Aorta (tissue), 5 donors: ENCODE measurements at places on chromosomes 2 and 18. TPM values are rescaled to one million over a fixed set of nuclear protein-coding genes. Genes with fewer than 3 reads are reported as not detected.

- H3K27ac ChIP-seq: no peak overlapping the region
- H3K4me3 ChIP-seq: no peak overlapping the region
- no peaks in the 10 kb centered on the region for H3K27me3 ChIP-seq
- no peaks in the 10 kb centered on the region for H3K4me1 ChIP-seq
These were observed 22.4 kb upstream of the REV1 start for GRCh38 chr2:99512181-99512591.

DNA sequence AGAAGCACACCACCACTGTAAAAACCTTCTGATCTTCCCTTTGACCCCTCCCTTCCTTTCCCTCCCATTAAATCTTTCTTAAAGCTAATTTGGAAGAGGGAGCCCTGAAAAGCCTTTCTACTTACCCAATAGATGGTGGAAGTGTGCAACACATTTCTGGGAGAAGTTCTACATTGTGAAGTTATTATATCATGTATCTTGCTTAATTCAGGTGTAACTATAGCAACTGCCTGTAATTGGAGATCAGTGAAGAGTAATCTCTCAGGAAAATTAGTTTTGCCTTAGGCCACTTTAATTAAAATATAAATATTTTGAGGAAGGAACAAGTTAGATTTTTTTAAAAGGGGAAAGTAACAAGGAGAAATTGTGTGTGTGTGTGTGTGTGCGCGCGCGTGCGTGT, 266.0 kb downstream of the SH3BP4 start:
- no peak overlapping the region for H3K27ac ChIP-seq

The FEV gene
- total RNA-seq: not detected

- H3K36me3 ChIP-seq: no peaks in the 10 kb centered on the region
- no peaks in the 10 kb centered on the region for H3K4me1 ChIP-seq
- no peaks in the 10 kb centered on the region for H3K27me3 ChIP-seq
These were observed 5.0 kb downstream of the LIMS2 start for GRCh38 chr2:127670055-127670956.

DNA sequence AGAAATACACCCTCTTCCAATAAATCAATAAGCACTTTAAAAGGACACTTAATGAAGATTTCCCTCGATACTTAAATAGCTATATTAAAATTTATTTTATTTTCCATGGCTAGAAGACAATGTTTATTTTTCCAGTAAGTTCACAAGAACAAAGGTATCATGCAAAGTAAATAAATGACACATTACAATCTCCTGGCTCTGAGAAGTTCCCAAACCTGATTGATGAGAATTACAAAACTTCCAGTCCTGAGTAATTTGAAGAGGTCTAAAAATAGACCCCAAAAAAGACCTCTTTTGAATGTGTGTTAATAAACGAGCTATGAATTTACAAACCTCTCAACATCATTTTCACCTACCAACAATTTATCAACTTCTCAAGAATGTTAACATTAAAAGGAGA, 1.5 kb upstream of the PEX13 start:
- no peaks in the 10 kb centered on the region for H3K27me3 ChIP-seq
- H3K27ac ChIP-seq: no peak overlapping the region
- DNase-seq: no peak

- no peaks in the 10 kb centered on the region for H3K27me3 ChIP-seq
- H3K27ac ChIP-seq: no peak overlapping the region
- no peaks in the 10 kb centered on the region for H3K4me1 ChIP-seq
- no peak overlapping the region for H3K4me3 ChIP-seq
- peaks cover 11% of the 10 kb centered on the region for H3K36me3 ChIP-seq
These were observed 22.2 kb downstream of the PDIA6 start for GRCh38 chr2:10790228-10790973.

DNA sequence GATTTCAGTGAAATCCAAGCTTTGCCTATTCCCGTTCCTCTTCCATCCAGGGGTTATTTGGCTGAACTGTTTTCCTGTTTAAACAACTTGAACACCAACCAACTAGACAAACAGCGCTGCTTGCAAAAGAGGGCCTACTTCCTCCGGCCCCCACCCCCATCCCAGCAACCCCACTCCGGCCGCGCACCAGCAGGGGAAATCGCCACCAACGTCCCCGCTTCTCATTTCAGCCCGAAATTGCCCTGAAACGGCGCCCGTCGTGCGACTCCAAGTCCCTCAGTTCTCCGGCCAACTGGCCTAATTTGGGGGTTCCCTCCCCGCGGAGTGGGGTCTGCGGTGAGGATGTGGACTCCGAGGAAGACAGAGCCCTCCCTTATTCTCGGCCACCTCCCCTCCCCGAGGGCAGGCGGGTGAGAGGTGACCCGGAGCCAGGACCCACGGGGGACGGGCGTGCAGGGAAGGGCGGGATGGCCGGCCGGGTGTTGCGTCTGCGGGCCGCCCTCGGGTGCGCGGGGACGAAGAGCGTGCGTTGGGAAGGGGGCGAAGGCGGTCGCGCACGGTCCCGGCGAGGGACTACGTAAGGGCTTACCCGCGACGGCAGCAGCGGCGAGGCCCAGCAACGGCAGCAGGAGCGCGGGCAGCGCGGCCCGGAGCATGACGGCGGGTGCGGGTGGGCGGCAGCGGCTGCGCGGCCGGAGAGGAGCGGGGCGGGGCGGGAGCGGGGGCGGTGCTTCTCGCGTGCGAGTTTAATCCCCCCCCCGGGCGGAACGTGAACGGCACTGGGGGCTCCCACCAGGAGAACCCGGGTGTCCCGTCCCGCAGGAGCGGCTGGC, at the start of gene CD302:
TSS of gene CD302 (minus strand) at position 666 of the 833 bp plus-strand sequence. CDS start at position 656, 10 bp downstream.
- DNase-seq: peak; percentile 87
- no peaks in the 10 kb centered on the region for H3K36me3 ChIP-seq
- H3K27ac ChIP-seq: peak within 1 kb of the TSS; percentile 51
- H3K27me3 ChIP-seq: no peaks in the 10 kb centered on the region
- peaks cover 4% of the 10 kb centered on the region for H3K4me1 ChIP-seq
